ENCODE measurements at places on chromosomes 1 and 21.

DNA sequence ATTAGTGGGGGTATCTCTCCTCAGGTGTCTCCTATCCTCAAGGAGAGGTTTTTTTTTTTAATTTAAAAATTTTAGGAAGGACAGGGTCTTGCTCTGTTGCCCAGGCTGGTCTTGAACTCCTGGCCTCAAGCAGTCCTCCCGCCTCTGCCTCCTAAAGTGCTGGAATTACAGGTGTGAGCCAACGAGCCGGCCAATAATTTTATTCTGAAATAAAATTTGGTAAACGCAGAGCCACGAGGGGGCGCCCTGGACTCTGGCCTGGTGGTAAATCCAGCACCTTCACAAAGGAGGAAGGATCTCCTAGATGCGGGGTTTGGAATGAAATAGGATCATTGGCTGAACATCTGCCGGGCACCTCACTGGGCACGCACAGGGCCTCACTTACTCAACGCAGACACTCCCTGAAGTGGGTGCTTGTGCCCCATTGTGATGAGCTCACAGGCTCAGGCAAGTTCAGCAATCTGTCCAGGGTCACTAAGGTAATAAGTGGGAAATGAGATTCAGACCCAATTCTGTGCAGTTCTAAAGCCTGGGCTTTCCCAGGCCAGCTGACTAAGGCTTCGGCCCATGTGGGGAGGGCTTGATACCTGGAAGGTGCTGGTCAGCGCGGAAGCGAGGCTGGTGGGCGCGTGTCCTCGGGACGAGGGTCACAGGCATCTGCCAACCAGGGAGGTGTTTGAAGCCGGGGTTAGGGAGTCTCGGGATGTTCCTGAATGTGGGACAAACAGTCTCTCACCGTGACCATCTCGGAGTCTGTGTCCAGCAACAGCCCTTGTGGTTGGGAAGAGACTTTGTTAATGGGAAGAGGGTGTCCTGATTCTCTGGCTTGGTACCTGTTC lies 32.7 kb upstream of the ETV3 start:
- DNase-seq = no peak

- no peak for DNase-seq
These were observed 81.7 kb upstream of the ADAM30 start for GRCh38 chr1:119978018-119978505.

- no peak for DNase-seq
These were observed 139.8 kb downstream of the SPATA17 start for GRCh38 chr1:217770918-217771317.

DNA sequence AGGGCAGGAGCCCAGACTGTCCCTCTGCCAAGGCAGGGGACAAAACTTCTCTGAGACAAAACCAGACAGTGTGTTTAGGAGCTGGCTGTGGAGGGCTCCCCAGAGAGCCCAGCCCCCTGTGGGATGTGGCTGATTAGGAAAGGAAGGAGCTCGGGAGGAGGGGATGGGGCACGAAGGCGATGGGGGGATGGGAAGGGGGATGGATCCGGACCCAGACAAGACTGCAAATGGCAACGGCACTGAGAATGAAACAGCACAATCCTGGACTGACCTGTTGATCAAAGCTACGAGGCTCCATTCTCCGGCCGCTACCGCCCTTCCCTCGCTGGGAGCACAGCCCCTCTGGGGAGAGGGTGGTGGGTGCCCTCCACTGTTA lies 33.1 kb downstream of the FOXO6 start:
- DNase-seq = no peak

- no peak for DNase-seq
These were observed 98.7 kb upstream of the RGS1 start for GRCh38 chr1:192476802-192477298.

GRCh38 chr1:17546946-17547670 lies 7.6 kb downstream of the ARHGEF10L start:
- DNase-seq = no peak

DNA sequence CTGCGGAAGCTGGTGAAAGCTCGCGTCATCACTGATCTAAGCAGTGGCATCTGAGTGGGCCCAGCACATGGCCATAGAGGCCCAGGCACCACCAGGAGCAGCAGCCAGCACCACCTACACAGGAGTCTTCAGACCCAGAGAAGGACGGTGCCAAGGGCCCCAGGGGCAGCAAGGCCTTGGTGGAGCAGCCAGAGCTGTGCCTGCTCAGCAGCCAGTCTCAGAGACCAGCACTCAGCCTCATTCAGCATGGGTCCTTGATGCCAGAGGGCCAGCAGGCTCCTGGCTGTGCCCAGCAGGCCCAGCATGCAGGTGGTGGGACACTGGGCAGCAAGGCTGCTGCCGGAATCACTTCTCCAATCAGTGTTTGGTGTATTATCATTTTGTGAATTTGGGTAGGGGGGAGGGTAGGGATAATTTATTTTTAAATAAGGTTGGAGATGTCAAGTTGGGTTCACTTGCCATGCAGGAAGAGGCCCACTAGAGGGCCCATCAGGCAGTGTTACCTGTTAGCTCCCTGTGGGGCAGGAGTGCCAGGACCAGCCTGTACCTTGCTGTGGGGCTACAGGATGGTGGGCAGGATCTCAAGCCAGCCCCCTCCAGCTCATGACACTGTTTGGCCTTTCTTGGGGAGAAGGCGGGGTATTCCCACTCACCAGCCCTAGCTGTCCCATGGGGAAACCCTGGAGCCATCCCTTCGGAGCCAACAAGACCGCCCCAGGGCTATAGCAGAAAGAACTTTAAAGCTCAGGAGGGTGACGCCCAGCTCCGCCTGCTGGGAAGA lies 3.2 kb upstream of the ARTN start:
- no peak for DNase-seq

DNA sequence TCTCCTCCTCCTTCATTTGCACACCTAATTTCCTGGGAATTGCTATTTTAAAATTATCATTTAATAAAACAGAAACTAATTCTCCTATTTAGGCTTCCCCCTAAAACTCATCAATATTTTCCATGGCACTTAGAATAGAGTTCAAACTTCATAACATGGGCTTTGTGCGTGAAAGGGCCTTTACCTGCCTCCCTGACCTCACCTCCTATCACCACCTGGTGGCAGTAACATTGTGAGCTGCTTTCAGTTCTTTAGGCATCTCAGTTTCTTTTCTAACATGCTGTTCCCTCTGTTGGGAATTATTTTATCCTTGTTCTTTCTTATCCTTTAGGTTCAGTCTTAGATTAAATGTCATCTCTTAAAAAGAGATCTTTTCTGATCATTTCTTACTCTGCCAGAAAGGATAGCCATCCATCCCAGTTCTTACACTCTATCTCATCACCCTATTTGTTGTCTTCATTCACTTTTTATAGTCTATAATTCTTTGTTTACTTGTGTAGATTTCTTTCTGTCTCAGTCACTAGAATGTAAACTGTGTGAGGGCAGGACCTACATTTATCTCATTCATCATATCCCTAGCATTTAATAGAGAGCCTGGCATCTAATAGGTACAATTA lies 133.8 kb upstream of the KIAA1614 start:
- no peak for DNase-seq

- no peak for DNase-seq
These were observed 83.9 kb downstream of the PAX7 start for GRCh38 chr1:18714404-18715175.

- DNase-seq = no peak
These were observed 102.8 kb downstream of the CLIC6 start for GRCh38 chr21:34771512-34772028.

GRCh38 chr1:85865213-85865612 lies 157.0 kb upstream of the ZNHIT6 start:
- DNase-seq = no peak

- DNase-seq = peak; percentile 16
These were observed 39.9 kb downstream of the F5 start for GRCh38 chr1:169546087-169546995.

DNA sequence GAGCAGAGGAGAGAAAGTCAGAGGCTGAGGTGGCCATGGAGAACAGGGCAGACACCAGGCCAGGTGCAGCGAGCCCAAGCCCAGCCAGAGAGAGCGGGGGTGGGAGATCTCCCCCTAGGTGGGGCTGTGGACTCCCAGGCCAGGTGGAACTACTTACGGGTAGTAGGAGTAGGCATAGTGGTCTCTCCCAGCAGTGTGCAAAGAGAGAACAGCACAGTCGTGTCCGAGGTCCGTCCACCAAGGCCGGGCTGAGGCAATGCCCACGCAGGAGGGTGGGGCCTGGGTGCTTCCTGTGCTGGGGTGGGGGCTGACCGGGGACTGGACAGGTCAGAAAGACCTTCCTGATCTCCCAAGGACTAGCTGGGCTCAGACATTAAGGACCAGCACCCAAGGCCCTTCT lies 263.7 kb downstream of the PTPRU start:
- no peak for DNase-seq

DNA sequence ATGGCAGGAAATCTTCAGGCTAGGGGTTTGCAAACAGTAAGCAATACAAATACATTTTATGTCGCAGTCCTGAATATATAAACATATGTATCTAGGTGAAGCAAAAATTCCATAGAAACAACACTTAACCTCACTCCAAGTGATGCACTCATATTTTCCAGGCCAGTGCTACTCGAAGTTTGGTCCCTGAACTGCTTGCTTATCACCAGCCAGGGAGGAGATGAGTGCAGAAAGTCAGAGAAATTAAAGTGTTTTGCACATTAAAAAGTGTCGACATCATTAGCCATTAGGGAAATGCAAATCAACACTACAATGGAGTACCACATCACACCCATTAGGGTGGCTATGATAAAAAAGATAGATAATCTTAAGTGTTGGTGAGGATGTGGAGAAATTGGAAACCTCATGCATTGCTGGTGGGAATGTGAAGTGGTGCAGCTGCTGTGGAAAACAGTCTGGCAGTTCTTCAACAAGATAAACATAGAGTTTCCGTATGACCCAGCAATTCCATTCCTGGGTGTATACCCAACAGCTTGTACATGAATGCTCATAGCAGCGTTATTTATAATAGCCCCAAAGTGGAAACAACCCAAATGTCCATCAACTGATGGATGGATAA lies 70.5 kb upstream of the CSF1 start:
- no peak for DNase-seq

GRCh38 chr1:160192234-160192633 lies 1.9 kb downstream of the CASQ1 start:
- DNase-seq = no peak

- no peak for DNase-seq
These were observed 13.4 kb upstream of the PADI6 start for GRCh38 chr1:17358557-17358956.

All from stimulated activated CD8-positive, alpha-beta memory T cell treated with anti-CD3 and anti-CD28 coated beads, Interleukin-4, amount 100 ng/mL, for 4 hours (primary cell).